ENCODE measurements at places on chromosomes 13 and 19. TPM values are rescaled to one million over a fixed set of nuclear protein-coding genes. Genes with fewer than 3 reads are reported as not detected.

EFNB2 gene
- 8.4 TPM for total RNA-seq

IZUMO4 gene
- total RNA-seq = 1.7 TPM

ZNF155 gene
- total RNA-seq = 6.5 TPM

ZNF439 gene
- 3.2 TPM for total RNA-seq

ZNF181 gene
- total RNA-seq = 22.0 TPM

SYT3 gene
- 0.11 TPM for total RNA-seq

PLIN4 gene
- 239 TPM for total RNA-seq

FCGBP gene
- 8.0 TPM for total RNA-seq

DLL3 gene
- not detected for total RNA-seq

ICAM4 gene
- total RNA-seq = 0.46 TPM

TMEM145 gene
- 0.11 TPM for total RNA-seq

RASGRP4 gene
- 1.8 TPM for total RNA-seq

TSC22D1 gene
- 223 TPM for total RNA-seq

WDR88 gene
- total RNA-seq = 0.38 TPM

Measured in Right ventricle myocardium superior (tissue), 1 donor.